Right lobe of liver (tissue), 6 donors: ENCODE measurements at places on chromosomes 1 and 21. TPM values are rescaled to one million over a fixed set of nuclear protein-coding genes. Genes with fewer than 3 reads are reported as not detected.

DNA sequence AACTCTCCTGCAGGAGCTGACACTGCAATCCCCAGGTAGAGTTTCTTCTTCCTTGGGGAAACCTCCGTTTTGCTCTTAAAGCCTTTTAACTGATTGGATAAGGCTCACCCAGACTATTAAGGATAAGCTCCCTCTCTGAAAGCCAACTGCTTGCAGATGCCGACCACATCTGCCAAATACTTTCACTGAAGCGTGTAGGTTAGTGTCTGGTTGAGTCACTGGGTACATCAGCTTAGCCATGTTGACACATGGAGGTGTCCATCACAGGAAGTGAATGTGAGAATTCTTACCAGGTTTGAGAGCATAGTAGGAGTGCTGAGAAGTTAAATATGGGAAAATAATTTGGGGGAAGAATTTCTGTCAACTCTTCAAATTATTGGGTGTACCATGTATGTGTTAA is 202.0 kb downstream of the AJAP1 start:
- DNase-seq = no peak
- no peaks in the 10 kb centered on the region for H3K36me3 ChIP-seq
- H3K27me3 ChIP-seq = no peaks in the 10 kb centered on the region
- no peak overlapping the region for H3K4me3 ChIP-seq
- no peak overlapping the region for H3K27ac ChIP-seq
- no peaks in the 10 kb centered on the region for H3K4me1 ChIP-seq

Gene KLHDC8A
- total RNA-seq = not detected

- no peaks in the 10 kb centered on the region for H3K27me3 ChIP-seq
- no peak overlapping the region for H3K4me3 ChIP-seq
- H3K36me3 ChIP-seq = no peaks in the 10 kb centered on the region
- H3K27ac ChIP-seq = no peak overlapping the region
Measured at GRCh38 chr21:41835711-41836154, 43.4 kb downstream of the PRDM15 start.

DNA sequence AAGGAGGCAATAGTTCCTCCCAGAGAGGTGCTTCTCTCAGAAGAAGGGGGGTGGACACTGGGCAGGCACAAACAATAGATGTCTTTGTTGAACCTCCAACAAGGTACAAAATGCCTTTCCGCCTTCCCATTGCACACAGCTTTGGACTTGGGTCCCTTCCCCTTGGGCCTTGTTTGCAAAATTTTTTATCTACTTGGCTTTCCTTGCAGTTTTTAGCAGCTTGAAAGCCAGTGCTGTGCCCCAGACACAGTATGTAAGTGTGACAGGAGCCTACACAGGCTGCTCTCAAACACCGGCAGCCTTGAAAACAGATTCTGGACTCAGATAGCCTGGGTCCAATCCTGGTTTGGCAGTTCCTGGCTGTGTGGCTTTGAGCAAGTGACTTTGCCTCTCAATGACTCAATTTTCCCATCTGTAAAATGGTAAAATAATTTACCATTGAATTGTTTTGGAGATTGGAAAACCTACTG is 43.0 kb downstream of the ELAPOR1 start:
- DNase-seq = no peak
- H3K4me3 ChIP-seq = no peak overlapping the region
- no peak overlapping the region for H3K27ac ChIP-seq
- no peaks in the 10 kb centered on the region for H3K4me1 ChIP-seq
- H3K27me3 ChIP-seq = no peaks in the 10 kb centered on the region
- H3K36me3 ChIP-seq = no peaks in the 10 kb centered on the region

Gene DNMT3L
- total RNA-seq = not detected

GRCh38 chr1:221815660-221816059 is 73.8 kb upstream of the DUSP10 start:
- no peak overlapping the region for H3K4me3 ChIP-seq
- H3K27ac ChIP-seq = no peak overlapping the region
- no peaks in the 10 kb centered on the region for H3K36me3 ChIP-seq
- H3K27me3 ChIP-seq = no peaks in the 10 kb centered on the region
- no peak for DNase-seq
- no peaks in the 10 kb centered on the region for H3K4me1 ChIP-seq

DNA sequence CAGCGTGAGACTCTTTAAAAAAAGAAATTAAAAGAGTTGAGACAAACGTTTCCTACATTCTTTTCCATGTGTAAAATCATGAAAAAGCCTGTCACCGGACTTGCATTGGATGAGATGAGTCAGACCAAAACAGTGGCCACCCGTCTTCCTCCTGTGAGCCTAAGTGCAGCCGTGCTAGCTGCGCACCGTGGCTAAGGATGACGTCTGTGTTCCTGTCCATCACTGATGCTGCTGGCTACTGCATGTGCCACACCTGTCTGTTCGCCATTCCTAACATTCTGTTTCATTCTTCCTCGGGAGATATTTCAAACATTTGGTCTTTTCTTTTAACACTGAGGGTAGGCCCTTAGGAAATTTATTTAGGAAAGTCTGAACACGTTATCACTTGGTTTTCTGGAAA is 31.2 kb downstream of the IFNAR1 start:
- no peak overlapping the region for H3K27ac ChIP-seq
- H3K4me3 ChIP-seq = no peak overlapping the region
- peaks cover 27% of the 10 kb centered on the region for H3K36me3 ChIP-seq
- H3K27me3 ChIP-seq = no peaks in the 10 kb centered on the region

DNA sequence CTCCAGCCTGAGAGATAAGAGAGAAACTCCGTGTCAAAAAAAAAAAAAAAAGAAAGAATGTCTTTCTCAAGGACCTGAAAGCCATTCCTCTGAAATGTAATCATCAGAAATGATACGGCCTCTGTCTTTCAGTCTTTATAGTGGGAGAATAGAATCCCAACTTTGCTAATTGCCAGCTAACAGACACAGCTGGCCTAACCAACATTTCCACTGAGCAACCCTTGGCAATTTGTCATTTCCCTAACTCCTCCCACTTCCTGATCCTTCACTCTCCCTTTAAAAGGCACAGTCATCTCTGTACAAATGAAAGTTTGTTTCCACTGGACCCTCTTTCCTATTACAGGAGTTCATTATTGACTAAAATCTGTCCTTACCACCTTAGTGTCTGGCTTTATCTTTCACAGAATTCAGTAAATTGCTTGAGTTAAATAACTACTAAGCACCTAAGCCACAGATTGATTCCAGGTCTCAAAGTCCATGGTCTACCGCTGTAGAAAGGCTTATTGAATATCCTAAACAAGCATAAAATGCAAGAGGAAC is 4.3 kb upstream of the CBR1 start:
- H3K27ac ChIP-seq = peak overlapping the region; percentile 63
- no peaks in the 10 kb centered on the region for H3K36me3 ChIP-seq
- no peaks in the 10 kb centered on the region for H3K27me3 ChIP-seq
- no peak overlapping the region for H3K4me3 ChIP-seq

Gene MAN1C1
- 38.8 TPM for total RNA-seq

Gene AK2
- total RNA-seq = 280 TPM

Gene POU3F1
- total RNA-seq = not detected

GRCh38 chr1:24737368-24738117 is 7.7 kb upstream of the CLIC4 start:
- DNase-seq = no peak
- peak overlapping the region; percentile 24 for H3K27ac ChIP-seq
- no peak overlapping the region for H3K4me3 ChIP-seq
- no peaks in the 10 kb centered on the region for H3K27me3 ChIP-seq
- H3K4me1 ChIP-seq = peaks cover 13% of the 10 kb centered on the region

- no peak overlapping the region for H3K4me3 ChIP-seq
- DNase-seq = no peak
- no peaks in the 10 kb centered on the region for H3K36me3 ChIP-seq
- no peaks in the 10 kb centered on the region for H3K4me1 ChIP-seq
- no peak overlapping the region for H3K27ac ChIP-seq
Measured at GRCh38 chr21:41888749-41889376, 9.7 kb upstream of the PRDM15 start.

DNA sequence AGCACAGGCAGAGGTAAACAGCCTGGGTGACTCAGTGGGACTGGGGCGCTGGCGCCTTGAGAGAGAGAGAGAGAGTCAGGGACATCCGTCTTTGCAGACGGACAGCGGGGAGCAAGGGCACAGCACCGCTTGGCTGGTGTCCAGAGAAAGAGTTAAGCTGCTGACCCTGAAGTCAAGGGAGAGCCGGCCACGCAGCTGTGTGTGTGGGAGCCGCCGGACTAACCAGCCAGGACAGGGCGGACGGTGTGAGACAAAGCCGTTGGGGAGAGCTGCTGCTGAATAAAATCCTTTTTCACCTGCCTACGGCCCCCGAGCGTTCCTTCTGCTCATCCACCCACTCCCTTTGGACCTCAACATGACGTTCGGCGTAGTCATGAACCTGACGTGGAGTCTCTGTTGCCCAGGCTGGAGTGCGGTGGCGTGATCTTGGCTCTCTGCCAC is 14.5 kb downstream of the CFAP74 start:
- H3K36me3 ChIP-seq = no peaks in the 10 kb centered on the region
- H3K27ac ChIP-seq = no peak overlapping the region
- no peaks in the 10 kb centered on the region for H3K27me3 ChIP-seq
- H3K4me1 ChIP-seq = no peaks in the 10 kb centered on the region
- H3K4me3 ChIP-seq = no peak overlapping the region
- no peak for DNase-seq

Gene MAGOH
- total RNA-seq = 19.2 TPM

Gene FBLIM1
- total RNA-seq = 13.1 TPM

GRCh38 chr1:198892065-198892464 is 253.2 kb downstream of the PTPRC start:
- no peak overlapping the region for H3K27ac ChIP-seq
- no peaks in the 10 kb centered on the region for H3K27me3 ChIP-seq
- no peak for DNase-seq
- H3K4me1 ChIP-seq = no peaks in the 10 kb centered on the region

Gene HSPB7
- total RNA-seq = 2.0 TPM

Gene HIVEP3
- total RNA-seq = 2.9 TPM

- DNase-seq = no peak
- H3K27ac ChIP-seq = no peak overlapping the region
- no peaks in the 10 kb centered on the region for H3K27me3 ChIP-seq
Measured at GRCh38 chr1:199297174-199297573, 658.3 kb downstream of the PTPRC start.

Gene FMOD
- 6.9 TPM for total RNA-seq

- H3K4me1 ChIP-seq = no peaks in the 10 kb centered on the region
- H3K36me3 ChIP-seq = peaks cover 17% of the 10 kb centered on the region
- DNase-seq = no peak
- H3K27ac ChIP-seq = peak overlapping the region; percentile 8
- H3K4me3 ChIP-seq = no peak overlapping the region
Measured at GRCh38 chr21:33811167-33812010, 104.2 kb downstream of the ATP5PO start.

Gene JAK1
- total RNA-seq = 60.3 TPM

Gene GBP5
- 1.2 TPM for total RNA-seq

GRCh38 chr1:41811051-41811795 is 107.5 kb downstream of the HIVEP3 start:
- no peak for DNase-seq
- H3K4me3 ChIP-seq = no peak overlapping the region
- no peaks in the 10 kb centered on the region for H3K36me3 ChIP-seq
- no peaks in the 10 kb centered on the region for H3K27me3 ChIP-seq
- no peaks in the 10 kb centered on the region for H3K4me1 ChIP-seq

GRCh38 chr1:155173478-155174323 is at the start of gene TRIM46:
Gene TRIM46, plus strand, starts transcription at chr1:155173849. Its CDS starts 118 bp downstream, at chr1:155173967.
- H3K27ac ChIP-seq = peak within 1 kb of the TSS; percentile 73
- peak within 1 kb of the TSS; percentile 73 for H3K4me3 ChIP-seq
- no peaks in the 10 kb centered on the region for H3K27me3 ChIP-seq
- H3K4me1 ChIP-seq = no peaks in the 10 kb centered on the region
- no peaks in the 10 kb centered on the region for H3K36me3 ChIP-seq
- DNase-seq = peak; percentile 62
